ENCODE measurements at places on chromosomes 12 and 14.
A peak's percentile ranks its signal among the peaks of the same experiment; 100 is the strongest.

GRCh38 chr14:103820382-103820781, 27.0 kb downstream of the PPP1R13B start:
- no peak for DNase-seq

- DNase-seq: no peak
These were observed 23.3 kb upstream of the MYF6 start for GRCh38 chr12:80684077-80684495.

- peak; percentile 82 for DNase-seq
These were observed 109.2 kb upstream of the EGLN3 start for GRCh38 chr14:34059925-34060650.

- no peak for DNase-seq
These were observed 708.0 kb downstream of the BCL11B start for GRCh38 chr14:98564006-98564405.

- DNase-seq: no peak
These were observed 6.2 kb downstream of the ANKRD13A start for GRCh38 chr12:110005319-110005973.

DNA sequence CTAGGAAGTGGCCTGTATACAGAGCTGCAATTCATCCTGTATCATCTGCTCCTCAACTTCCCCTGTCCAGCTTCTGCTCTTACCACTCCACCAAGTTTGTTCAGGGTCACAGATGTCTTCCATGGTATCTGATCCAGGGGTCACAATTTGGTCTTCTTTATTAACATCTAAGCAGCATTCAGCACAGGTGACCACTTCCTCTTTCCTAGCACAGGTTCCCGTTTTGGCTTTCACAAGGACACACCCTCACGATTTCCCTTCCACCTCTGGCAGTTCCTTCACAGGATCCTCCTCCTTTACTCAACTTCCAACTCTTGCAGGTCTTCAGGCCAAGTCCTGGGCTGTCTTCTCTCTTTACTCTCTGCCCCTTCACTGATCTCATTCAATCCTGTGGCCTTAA, 93.6 kb downstream of the TTC7B start:
- DNase-seq: no peak

GRCh38 chr12:104698871-104699270, 242.1 kb downstream of the CHST11 start:
- DNase-seq: no peak

DNA sequence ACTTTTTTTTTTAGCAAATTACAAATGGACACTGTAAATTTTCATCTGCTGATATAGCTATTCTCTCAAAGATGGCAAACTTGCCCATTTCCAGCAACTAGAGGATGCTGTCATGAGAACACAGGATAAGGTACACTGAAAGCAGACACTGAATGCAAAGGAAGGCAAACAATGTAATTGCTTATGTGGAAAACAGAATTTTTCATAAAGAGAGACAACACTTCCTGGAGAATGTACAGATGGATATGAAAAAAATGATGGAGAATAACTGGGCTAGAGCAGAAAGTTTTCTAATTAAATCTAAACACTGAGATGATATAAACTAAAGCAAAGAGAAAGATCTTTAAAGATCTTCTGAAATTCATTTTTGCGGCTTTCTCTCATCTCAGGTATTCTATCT, 581 bp downstream of the CD69 start:
- no peak for DNase-seq

GRCh38 chr12:105053116-105053572, 31.1 kb downstream of the ALDH1L2 start:
- DNase-seq: no peak

DNA sequence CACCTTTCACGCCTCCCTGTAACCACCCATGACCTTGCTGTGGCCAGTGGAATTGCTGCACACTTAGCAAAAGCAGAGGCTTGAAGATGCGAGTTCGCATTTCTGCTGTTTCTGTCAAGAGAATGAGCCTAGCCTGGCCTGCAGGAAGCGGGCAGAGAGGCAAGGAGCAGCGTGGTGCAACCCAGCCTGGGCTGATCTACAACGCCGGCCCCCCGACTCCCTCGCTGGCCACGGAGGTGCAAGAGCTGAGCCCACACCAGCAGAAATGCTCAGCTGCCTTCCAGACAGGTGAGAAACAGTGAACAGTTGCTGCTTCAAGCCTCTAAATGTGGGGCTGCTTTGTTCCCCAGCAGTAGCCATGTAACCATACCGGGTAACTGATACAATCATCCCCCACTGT, 116.4 kb downstream of the NCOR2 start:
- DNase-seq: no peak

- DNase-seq: no peak
These were observed 34.2 kb downstream of the DTX1 start for GRCh38 chr12:113090740-113091139.

- no peak for DNase-seq
These were observed 614.7 kb upstream of the FOXG1 start for GRCh38 chr14:28151926-28152325.

DNA sequence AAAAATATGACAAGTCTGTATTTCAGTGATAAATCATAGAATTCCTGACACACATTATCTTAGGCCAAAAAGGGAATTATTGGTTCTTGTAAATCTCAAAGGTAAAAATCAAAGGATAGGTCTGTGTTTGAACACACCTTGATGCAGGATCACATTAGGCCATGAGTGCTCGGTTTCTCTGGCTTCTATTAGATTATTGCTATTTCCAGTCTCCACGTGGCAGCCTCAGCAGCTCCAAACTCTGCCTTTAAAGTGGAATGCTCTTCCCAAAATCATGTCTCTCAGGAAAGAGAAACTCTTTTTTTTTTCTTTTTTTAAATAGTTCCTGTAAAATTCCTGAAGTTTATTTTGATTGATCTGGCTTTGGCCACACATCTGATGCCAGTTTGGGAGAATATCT, 105.6 kb upstream of the FRMD6 start:
- DNase-seq: no peak

- DNase-seq: no peak
These were observed 24.5 kb upstream of the KIF21A start for GRCh38 chr12:39467432-39467870.

- peak; percentile 86 for DNase-seq
These were observed 3.5 kb upstream of the P2RX7 start for GRCh38 chr12:121128908-121129810.

DNA sequence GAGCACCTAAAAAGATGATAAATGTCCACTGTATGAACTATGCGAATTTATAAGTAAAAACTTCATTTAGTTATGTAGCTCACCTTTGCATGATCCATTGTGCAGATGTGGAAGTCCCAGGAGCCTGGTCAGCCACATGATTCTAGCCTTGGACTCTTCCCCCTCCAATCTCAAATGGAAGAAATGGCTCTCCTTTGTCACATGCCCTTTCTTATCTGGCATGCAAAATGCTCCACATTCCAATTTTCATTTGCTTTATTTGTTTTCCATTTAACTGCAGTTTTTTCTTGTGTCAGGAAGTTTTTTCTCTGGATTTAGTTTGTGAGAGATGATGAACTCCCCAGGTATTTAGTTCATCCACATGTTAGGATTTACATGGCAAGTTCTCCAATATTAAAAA, 73.8 kb downstream of the DYRK2 start:
- no peak for DNase-seq

DNA sequence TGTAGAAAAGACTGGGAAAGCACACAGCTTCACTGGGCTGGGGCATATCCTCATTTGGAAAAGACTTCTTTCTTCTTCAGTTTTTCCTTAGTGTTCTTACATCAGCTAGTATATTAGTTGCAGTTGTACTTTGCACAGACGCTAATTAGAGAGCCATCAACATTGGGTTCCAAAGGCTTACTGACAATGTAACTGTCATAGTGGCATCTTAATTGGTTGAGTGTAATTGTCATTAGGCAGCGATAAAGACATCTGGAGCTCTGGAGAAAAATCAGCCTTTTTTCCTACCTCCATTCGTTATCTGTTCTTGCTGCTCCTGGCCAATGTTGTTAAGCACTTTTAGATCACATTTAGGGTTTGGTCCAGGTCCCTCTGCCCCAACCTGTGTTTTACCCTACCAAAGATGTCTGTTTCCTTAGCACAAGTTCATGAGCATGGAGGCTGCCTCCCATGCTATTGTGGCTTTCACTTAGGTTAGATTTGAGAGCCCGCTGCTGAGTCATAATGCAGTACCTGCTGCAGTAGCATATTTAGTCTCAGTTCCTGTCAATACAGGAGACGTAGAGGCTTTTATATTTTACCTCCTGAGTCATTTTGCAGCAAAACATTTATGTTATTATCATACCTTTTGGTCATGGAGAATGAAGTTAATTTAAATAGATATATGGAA, 49.2 kb downstream of the FBXW8 start:
- no peak for DNase-seq

DNA sequence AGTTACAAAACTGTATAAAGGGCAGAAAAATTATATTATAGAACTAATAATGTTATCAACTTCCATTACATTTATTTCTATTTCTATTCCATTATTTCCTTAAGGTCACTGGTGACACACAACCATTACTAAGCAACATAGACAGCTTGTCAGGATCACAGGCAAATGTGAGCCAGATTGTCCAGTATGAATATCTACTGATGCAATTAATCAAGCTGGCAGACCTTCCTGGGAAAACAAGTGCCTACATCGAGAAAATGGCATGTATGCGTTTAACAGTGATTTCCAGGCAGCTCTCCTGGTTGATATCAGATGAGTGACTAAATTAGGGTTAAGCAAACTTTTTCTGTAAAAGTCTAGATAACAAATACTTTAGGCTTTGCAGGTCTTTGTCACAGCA, 36.9 kb upstream of the TSPAN8 start:
- DNase-seq: no peak

GRCh38 chr12:132604151-132604618, 6.2 kb downstream of the LRCOL1 start:
- DNase-seq: no peak

GRCh38 chr12:10362828-10363657, 26.8 kb downstream of the KLRK1 start:
- no peak for DNase-seq

DNA sequence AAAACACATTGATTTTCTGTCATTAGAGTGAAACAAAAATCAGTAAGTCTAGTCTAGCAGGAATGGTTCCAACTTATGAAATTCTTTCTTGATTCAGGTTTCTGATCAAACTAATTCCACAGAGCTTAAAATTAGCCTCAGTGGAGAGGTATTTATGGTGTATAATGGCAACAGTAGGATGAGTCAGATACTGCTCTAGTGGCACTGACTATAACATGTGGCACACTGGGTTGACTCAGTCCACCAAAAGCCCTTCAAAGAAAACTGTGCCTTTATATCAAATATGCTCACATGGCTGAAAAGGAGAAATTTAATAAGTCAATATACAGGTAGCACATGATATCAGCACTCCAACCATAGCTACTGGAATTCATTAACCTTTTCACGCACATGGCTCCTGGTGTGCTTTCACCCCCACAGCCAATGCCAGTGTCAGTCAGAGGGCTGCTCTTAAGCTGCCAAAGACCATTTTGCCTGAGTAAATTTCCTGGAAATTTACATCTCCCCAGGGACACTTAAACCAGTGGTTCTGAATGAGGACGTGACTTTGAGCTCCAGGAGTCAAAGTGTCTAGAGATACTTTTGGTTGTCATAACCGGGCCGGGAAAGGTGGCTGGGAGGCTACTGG, 21.7 kb upstream of the CATSPERB start:
- no peak for DNase-seq

GRCh38 chr12:44019118-44019517, 183.2 kb downstream of the TMEM117 start:
- no peak for DNase-seq

- no peak for DNase-seq
These were observed 653 bp downstream of the PA2G4 start for GRCh38 chr12:56104815-56105608.

Data from coronary artery (tissue), 2 donors.